Heart left ventricle (tissue), 16 donors: ENCODE measurements at places on chromosomes 5 and 9. TPM values are rescaled to one million over a fixed set of nuclear protein-coding genes. Genes with fewer than 3 reads are reported as not detected.

DNA sequence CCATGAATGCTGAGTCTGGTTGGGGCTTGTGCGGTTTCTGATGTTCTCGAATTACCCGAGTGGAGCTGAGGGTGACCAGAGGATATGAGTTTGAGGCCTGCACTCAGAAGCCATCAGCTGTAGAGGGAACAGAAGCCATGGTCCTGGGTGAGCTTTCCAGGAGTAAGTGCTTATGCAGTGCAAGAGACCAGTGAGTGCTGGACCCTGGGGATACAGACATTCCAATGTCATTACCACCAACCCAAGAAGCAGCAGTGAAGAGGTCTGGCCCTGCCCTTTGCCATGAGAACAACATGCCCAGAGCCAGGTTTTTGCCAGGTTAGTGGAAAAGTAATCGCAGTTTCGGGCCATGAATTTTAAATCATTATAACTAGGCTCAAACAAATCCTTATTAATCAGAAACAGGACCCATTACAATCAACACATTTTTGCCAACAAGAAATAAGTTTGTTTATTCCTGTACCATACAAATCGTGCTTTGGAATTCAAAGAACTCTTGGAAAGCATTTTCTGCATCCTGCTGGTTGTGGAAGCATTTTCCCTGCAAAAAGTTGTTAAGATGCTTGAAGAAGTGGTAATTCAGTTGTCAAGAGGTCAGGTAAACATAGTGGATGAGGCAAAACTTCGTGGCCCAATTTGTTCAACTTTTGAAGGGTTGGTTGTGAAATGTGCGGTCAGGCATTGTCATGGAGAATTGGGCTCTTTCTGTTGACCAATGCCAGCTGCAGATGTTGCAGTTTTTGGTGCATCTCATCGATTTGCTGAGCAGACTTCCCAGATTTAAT lies 154.6 kb downstream of the SYK start:
- no peaks in the 10 kb centered on the region for H3K36me3 ChIP-seq
- H3K4me1 ChIP-seq, result no peaks in the 10 kb centered on the region
- H3K4me3 ChIP-seq, result no peak overlapping the region
- H3K27ac ChIP-seq, result no peak overlapping the region

- no peaks in the 10 kb centered on the region for H3K27me3 ChIP-seq
- H3K36me3 ChIP-seq, result no peaks in the 10 kb centered on the region
- H3K27ac ChIP-seq, result no peak overlapping the region
- DNase-seq, result no peak
- no peak overlapping the region for H3K4me3 ChIP-seq
- H3K4me1 ChIP-seq, result no peaks in the 10 kb centered on the region
These were observed 201.1 kb downstream of the EPB41L4A start for GRCh38 chr5:112217843-112218579.

TMEM171 gene
- not detected for polyA plus RNA-seq

IFNA2 gene
- not detected for polyA plus RNA-seq

DNA sequence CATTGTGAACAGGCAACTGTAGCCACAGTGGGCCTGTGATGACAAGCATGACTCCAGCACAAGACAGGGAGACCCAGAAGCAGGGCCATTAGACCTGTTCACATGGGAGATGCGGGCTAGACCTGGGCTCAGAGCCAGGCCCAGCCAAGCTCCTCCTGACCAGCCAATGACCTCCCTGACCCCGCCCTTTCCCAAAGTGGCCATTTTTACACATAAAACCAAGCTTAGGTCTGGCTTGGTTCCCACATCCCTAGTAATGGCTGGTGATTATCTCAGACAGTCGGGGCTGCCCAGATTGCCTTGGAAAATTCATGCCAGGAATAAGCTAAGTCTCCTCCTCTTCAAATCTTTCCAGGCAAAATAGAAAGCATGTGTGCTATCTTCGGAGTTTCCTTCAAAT lies 94.1 kb downstream of the FRMD3 start:
- peaks cover 44% of the 10 kb centered on the region for H3K4me1 ChIP-seq
- H3K27me3 ChIP-seq, result no peaks in the 10 kb centered on the region
- H3K4me3 ChIP-seq, result no peak overlapping the region
- DNase-seq, result peak; percentile 77
- no peaks in the 10 kb centered on the region for H3K36me3 ChIP-seq

- DNase-seq, result no peak
- H3K36me3 ChIP-seq, result peaks cover 25% of the 10 kb centered on the region
- no peaks in the 10 kb centered on the region for H3K4me1 ChIP-seq
- H3K27ac ChIP-seq, result no peak overlapping the region
- H3K4me3 ChIP-seq, result no peak overlapping the region
These were observed 59.5 kb downstream of the MVB12B start for GRCh38 chr9:126386088-126386487.

- DNase-seq, result no peak
- H3K36me3 ChIP-seq, result no peaks in the 10 kb centered on the region
- no peak overlapping the region for H3K4me3 ChIP-seq
- H3K4me1 ChIP-seq, result no peaks in the 10 kb centered on the region
- no peak overlapping the region for H3K27ac ChIP-seq
These were observed 140.2 kb upstream of the BRINP1 start for GRCh38 chr9:119509291-119509905.

DNA sequence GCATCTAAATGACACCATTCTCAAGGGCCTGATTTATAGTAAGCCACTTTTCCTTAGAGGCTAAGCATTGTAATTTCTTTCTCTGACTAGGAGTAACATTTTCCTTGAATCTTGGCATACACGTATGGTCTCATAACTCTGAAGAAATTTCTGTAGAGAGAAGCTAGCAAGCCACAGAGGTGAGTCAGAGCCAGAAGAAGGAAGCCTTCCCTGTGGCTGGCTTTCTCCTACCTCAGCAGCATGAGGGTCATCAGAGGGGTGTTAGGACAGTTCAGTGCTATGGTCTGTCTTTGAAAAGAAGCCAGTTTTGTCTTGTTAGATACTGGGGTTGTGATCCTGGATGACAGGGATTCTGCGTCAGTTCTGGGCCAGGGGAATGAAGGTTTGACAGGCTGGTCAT lies 3.2 kb downstream of the SNX30 start:
- H3K4me3 ChIP-seq, result no peak overlapping the region
- no peaks in the 10 kb centered on the region for H3K27me3 ChIP-seq
- peak overlapping the region; percentile 73 for H3K27ac ChIP-seq

- H3K36me3 ChIP-seq, result no peaks in the 10 kb centered on the region
- DNase-seq, result no peak
- H3K4me3 ChIP-seq, result no peak overlapping the region
- H3K27ac ChIP-seq, result no peak overlapping the region
- peaks cover 20% of the 10 kb centered on the region for H3K4me1 ChIP-seq
These were observed 222.6 kb upstream of the PIK3R1 start for GRCh38 chr5:67992923-67993322.
